ENCODE measurements at places on chromosomes 1 and 21.

- no peak for DNase-seq
These were observed 59.4 kb downstream of the GPR137B start for GRCh38 chr1:236201786-236202185.

DNA sequence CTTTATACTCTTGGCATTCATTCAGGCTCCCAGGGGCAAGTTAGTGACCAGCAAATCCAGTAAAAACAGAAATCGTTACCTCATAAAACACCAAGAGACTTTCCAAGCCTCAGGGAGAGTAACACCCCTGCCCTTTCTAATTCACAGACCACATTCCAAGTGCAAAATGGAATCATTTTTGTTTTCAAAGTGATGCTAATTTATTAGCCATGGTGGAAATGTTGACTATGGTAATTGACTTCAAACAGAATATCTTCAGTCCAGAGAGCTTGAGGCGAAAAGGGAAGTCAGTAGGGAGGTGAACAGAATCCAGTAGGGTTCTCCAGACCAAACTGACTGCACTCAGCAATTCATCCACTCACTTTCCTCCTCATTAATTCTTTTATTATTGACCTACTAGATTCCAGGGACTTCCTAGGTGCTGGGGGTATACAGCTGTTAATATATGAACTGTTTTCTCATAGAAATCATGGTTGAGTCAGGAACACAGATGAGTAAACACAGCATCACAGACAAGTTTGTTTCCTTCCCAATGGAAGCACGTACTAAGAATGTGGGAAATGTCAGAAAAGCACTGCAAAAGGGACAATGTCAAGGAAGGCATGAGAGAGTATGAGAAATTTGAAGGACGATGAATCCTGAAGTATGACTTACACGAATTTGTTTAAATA, 388.5 kb upstream of the C1orf87 start:
- DNase-seq: no peak

DNA sequence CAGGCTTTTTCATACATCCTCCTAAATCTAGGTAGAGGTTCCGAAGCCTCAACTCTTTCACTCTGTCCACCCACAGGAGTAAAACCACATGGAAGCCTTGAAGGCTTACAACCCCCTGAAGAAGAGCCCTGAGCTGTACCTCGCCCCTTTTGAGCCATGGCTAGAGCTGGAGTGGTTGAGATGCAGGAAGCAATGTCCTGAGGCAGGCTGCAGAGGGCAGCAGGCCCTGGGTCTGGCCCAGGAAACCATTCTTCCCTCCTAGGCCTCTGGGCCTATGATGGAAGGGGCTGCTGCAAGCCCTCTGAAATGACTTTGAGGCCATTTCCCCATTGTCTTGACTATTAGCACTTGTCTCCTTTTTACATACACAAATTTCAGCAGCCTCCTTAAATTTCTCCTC, 1503.0 kb downstream of the KCNT2 start:
- no peak for DNase-seq

- no peak for DNase-seq
These were observed 26.6 kb upstream of the DNM3 start for GRCh38 chr1:171814692-171815091.

DNA sequence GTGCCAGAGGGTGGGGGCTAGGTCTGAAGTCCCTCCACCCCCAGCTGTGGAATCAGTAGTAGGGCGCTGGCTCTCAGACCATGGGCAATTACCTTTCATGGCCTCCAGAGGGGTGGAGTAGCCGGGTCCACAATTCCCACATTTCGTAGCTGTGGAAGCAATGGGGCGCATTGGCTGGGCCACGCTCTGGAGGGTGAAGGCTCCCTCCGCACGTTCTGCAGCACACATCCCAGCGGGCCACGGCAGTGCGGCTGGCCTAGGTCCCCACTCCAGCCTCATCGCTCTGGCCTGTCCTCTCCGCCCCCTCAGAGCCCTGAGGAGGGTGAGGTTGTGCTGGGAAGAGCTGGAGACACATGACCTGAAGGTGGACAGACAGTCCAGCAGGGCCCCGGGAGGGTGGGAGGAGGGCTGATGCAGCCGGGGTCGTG, 2.9 kb downstream of the SELENBP1 start:
- no peak for DNase-seq

DNA sequence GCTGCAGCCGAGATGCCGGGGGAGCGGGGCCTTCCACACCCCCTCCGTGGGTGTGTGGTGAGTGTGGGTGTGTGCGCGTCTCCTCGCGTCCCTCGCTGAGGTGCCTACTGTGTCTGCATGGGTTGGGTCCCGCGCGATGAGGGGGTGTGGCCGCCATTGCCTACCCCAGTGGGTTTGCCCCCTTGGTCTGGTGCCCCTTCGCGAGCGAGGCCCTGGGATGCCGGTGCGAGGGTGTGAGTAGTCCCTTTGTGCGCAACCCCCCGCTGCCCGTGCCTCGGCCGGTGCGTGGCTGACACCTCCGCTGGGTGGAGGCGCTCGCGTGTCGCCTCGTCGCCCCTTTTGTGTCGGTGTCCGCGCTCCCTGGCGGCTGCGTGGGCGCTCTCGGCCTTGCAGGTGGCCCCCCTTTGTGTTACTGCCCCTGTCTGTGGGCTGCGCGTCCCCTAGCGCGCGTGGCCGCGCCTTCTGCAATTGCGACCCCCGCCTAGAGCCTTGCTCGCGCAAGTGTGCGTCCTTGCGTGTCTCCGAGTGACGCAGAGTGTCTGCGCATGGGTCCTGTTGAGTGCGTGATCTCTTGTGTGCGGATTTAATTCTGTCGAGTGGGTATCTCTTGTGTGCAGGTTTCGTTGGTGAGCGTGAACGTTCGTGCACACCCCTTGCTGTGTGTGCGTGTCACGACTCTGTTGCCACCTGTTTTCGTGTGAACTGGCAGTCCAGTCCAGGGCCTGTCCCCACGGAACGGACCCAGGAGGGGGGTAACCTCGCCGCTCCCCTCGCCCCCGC, 553 bp downstream of the TTC3 start:
- peak; percentile 94 for DNase-seq

DNA sequence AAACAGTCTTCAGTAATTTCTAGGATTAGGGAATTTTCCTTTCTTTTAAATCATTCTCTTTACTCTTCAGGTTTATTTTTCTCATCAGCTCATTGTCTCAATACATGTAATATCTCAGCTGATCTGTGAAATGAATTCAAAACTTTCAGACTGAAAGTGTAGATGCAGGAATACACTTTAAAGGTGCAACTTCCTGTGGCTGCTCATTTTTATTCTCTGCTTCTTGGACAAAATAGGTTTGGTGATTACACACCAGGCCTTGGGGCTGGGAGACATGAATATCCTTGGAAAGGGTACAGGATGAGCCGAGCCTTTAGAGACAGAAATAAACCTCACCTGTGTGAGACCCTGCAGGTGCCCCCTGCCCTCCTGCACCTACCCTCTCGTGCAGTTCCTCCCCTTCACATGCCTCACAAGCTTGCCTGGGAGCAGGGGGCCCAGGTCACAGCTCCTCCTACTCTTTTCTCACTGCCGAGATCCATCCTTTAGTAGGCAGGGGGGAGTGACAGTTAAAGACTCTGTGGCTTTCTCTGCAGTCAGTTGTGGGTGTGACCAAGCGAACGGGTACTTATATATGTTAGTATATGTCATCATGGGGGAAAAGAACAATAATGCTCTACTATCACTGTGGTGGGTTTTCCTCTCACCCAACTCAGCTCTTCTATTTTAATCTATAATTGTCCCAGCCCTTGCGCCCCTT, 23.6 kb downstream of the XCL2 start:
- no peak for DNase-seq

DNA sequence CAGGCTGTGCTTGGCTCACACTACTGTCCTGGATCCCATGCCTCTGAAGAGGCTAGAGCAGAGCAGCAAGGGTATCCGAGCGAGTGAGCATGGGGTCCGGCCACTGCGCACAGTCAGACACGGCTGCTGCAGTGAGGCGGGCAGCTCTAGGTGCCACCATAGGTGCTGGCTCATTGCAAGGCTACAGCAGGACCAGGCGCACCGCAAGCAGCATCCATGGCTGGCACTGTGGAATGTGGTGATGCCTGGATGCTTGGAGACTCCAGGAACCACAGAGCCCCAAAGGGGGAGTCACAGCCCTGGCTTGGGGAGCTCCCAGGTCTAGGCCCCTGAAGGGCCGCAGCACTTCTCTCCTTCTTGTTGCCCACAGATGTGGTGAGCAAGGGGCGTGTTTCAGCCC, 47.2 kb downstream of the ATP6V1G3 start:
- no peak for DNase-seq

DNA sequence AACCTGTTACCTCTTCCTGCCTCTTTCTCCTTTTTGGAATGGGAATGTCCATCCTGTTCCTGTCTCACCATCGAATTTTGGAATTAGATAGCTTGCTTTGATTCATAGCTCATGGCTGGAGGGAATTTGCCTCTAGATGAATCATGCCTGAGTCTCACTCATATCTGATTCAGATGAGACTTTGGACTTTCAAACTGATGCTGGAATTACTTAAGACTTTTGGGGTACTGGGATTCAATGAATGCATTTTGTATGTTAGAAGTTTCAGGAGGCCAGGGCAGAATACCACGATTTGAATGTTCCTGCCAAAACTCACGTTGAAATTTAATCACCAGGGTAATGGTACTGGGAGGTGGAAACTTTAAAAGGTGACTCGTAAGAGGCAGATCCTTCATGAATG, 132.4 kb downstream of the DSCAM start:
- DNase-seq: no peak

- DNase-seq: no peak
These were observed 100.7 kb downstream of the MTR start for GRCh38 chr1:236895665-236896387.

DNA sequence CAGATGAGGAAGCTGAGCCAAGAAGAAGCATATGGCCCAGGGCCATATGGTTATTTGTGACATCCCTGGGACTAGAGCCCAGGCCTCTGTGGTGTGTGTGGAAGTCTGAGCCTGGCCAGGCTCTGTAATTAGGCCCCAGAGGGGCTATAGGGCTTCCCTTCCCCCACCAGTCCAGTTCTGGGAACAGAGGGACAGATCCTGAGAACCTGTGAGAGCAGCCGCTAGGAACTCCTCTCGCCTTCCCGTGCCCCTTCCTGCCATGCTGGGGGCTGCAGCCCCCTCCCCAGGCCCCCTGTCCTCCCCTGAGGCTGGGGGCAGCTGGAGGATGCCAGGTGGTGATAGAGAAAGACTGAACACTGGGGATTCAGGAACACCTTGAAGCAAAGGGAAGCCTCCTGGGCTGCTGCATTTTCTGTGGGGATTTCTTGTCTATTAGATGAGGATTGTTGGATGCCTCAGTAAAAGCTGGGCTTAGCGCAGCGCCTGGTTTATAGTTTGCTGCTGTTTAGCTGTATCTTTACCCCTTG, 33.3 kb downstream of the COQ8A start:
- no peak for DNase-seq

GRCh38 chr1:25456502-25456901, 25.8 kb downstream of the MACO1 start:
- no peak for DNase-seq

- no peak for DNase-seq
These were observed 31.0 kb downstream of the NTMT2 start for GRCh38 chr1:170176772-170177171.

DNA sequence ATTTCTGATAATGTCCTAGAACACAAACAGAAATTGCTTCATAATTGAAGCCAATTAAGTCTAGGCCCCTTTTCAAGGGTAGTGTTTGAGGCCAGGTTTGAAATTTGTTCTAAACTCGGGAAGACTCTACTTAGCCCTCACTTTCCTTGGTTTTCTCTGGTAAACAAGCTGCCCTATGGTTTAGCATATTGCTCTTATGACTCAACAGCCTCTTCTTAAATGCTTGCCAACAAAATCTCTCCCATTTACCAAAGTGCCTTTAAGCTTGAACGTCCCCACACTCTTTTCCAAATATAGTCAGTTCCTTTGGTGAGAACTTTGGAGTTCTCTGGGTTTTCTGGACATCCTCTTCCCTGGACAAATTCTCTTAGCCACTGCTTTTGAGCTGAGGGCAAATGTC, 5.8 kb upstream of the LCE6A start:
- no peak for DNase-seq

DNA sequence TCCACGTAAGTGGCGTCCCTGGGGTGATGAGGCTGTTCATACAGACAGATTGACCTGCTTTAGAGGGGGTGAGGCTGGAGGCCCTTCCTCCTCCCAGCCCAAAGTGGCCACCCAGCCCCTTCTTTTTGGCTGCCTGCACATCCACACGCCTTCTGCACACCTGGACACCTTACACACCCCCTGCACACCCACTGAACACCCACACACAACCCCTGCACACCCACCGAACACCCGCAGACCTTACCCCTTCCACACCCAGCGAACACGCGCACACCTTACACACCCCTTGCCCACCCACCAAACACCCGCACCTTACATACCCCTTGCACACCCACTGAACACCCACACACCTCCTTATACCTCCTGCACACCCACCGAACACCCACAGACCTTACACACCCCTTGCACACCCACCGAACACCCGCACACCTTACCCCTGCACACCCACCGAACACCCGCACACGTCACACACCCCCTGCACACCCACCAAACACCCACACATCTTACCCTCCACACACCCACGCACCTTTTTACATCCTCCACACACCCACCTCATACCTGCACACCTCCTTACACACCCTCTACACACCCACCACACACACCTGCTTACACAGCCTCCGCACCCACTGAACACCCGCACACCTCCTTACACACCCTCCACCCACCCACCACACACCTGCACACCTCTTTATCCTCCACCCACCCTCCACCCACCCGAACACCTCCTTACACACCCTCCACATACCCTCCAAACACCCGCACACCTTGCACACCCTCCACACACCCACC, 37.7 kb downstream of the COQ8A start:
- DNase-seq: no peak

DNA sequence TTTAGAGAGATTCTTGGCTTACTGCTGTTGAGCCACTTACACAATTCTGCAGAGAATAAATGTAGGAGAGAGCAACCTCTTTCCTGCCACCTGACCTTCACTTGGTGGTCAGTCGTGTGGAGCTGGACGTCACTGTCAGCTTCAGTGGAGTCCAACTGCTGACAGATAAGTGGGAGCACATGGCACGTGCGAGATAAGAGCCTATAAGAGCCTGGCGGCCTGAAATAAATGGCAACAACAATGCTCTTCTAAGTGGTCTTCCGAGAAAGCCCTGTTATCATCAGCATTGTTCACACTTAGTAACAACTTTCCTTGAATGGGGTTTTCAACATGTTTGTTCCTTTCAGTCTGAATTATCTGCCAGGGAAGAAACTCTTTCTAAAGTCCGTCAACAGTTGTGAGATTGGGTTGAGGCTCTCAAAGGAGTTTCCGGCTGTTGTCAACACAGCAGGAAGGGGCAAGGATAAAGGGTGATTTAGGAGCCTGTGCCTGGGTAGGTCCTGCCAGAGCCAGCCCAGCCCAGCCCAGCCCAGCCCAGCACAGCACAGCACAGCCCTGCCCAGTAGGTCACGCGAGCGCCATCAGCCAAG, 57.2 kb upstream of the RUNX1 start:
- no peak for DNase-seq

DNA sequence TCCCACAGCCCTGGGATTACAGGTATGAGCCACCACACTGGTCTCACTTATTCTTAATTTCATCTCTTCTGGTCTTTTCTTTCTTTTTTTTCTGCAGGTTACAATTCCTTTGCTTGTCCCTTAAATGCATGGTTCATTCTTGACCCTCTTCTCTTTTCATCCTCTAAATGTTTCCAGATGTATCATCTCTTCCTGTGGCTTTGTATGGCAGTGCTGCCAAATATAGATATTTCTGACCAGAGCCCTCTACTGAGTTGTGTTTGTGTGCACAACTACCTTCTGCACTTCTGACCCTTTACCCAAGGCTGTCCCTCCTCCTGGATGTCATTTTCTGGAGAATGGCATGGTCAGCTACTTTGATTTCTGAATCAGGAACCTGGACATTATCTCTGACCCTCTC, 32.5 kb downstream of the OLFML3 start:
- DNase-seq: no peak
